ENCODE measurements at places on chromosomes 16 and 17.

- no peak for DNase-seq
Observed at GRCh38 chr17:72422505-72423285, 301.9 kb downstream of the SOX9 start.

DNA sequence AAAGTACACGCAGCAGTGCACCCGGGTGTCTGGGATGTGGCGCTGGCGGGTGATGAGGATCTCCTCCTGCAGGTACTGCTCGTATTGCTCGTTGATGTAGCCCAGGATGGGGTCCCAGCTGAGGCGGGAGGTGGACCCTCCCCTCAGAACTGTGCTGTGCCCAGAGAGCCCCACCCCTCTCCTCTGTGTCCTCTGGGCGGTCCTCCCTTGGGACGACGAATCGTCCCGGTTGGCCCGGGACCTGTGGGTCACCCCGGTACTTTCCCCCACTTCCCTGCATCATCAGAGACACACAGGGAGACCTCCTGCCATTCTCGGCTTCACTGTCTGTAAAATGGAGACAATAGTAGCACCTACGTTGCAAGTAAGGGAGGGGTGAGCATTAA is 4.2 kb downstream of the SEPTIN12 start:
- DNase-seq: no peak

DNA sequence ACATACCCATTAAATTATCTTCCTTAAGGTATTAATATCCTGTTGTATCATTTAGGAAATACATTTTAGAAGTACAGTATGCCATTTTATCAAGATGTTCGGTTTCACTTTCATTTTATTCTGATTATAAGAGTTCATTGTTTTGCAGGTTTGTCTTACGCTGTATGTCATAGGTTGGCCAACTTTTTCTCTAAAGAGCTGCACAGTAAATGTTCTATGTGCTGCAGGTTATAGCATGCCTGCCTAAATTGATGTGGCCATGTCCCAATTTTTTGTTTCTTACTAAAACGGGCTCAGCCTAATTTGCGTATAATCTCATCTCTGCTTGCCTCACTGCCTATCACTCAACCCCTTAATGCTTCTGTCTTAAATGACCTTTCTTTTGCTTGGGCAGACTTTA is 126.4 kb downstream of the USP22 start:
- no peak for DNase-seq

DNA sequence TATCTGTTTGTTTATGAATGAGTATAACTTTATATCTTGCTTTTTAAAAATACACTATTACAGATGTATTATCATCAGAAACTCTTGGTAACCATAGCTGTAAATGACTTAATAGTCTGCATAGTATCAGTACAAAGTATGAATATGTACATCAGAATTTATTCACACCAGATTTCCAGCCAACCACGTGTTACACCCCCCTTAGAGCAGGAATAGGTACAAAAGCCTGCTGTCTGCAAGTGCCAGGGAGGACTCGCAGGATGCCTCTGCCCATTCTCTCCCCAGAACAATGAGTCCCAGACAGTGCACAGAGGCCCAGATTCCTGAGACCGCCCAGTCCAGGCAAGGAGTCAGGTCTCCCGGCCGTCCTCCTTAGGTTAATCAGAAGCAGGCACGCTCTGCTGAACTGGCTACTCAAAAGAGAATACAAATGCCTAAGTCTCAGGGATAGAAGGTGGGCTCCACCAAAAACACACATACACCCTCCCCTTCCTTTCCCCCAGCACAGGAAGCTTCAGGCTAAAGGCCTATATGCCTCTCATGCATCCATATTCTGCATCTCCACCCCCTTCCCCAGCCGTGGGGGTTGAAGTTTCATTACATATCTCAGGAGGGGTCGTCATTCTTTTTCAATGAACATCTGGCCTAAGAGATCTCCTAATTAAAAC is 159.1 kb upstream of the CDH11 start:
- DNase-seq: no peak

- DNase-seq: peak; percentile 27
Observed at GRCh38 chr16:77169650-77170236, 21.2 kb upstream of the MON1B start.

DNA sequence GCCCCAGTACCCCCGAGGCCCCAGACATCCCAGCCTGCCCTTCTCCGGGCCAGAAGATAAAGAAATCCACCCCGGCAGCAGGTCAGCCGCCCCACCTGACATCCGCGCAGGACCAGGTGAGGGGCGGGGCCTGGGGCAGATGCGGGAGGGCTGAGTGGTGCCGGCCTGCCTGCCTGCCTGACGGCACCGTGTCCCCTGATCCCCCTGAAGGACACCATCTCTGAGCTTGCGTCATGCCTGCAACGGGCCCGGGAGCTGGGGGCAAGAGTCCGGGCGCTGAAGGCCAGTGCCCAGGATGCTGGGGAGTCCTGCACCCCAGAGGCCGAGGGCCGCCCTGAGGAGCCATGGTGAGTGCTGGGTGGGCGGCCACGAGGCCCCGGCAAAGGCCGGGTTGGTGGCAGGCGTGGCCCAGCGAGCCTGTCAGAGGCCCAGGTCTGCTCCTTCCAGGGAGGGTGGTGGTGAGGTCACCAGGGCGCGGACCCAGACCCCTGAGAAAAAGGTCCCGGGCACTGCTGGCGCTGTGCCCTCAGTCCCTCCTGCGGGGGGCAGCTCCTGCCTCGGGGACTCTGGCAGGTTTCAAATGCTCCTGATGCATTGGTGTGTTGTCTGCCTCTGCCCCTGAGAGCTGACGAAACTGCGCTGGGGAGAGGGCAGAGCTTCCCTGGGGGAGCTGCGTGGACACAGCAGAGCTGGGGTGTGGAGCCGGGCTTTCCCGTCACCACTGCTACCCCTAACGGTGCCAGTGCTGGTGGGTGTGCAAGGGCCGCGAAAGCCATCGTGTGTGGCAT is 1.2 kb downstream of the CDT1 start:
- peak; percentile 96 for DNase-seq

- DNase-seq: no peak
Observed at GRCh38 chr17:1024076-1024475, 27.1 kb downstream of the TIMM22 start.

DNA sequence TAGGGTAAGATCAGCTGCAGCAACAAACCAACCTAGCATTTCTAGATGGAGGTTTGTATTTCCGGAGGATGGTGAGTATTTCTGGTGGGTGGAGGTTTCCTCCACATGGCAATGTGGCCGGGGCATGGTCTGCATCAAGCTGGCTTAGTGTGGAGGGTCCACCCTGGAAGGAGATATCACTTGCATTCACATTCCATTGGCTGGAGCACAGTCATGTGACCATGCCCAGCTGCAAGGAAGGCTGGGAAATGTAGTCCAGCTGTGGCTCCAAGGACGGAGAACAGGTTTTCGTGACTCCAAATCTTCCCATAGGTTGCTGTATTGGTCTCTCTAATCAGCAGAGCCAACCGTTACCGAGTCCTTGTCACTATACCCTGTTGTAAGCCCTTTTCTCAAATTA is 68.7 kb downstream of the RAI1 start:
- no peak for DNase-seq

- DNase-seq: no peak
Observed at GRCh38 chr16:88616320-88616719, 22.1 kb upstream of the IL17C start.

GRCh38 chr17:13671341-13671740 is 69.6 kb upstream of the HS3ST3A1 start:
- DNase-seq: no peak

GRCh38 chr16:11250786-11251524 is 5.0 kb downstream of the SOCS1 start:
- DNase-seq: no peak

DNA sequence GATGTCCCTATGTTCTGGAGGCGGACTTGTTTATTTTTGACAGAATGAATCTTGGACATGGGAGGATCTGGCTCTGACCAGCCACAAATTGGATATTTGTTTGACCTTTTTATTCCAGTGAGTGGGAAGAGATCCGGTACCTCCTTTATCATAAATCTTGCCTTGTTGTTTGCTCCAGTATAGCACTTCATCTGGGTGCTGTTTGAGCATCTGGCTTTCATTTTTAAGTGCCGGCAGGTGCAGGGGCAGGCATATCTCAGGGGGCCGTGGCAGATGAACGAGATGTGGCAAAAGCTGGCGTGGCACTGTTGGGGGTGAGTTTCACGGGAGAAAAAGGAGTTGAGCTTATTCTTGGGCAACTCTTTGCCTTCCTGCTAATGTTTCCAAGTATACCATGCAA is 37.8 kb downstream of the MSI2 start:
- DNase-seq: no peak

DNA sequence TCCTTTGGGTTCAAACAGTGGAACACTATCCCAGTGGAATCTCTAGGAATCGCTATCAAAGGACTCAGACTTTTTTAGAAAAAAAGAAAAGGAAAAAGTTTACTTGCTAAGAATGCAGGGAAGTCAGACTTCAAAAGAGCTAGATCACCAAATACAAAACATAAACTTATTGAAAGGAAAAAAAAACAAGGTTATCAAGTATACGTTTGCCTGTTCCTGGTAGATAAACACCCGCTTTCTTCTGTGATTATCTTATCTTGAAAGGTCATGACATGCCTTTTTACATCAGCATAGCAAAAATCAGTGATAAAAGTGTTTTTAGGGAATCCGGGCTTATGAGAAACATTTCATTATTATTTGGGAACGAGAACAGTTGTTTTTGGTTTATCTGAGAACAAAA is 129.3 kb upstream of the TMEM97 start:
- DNase-seq: no peak

DNA sequence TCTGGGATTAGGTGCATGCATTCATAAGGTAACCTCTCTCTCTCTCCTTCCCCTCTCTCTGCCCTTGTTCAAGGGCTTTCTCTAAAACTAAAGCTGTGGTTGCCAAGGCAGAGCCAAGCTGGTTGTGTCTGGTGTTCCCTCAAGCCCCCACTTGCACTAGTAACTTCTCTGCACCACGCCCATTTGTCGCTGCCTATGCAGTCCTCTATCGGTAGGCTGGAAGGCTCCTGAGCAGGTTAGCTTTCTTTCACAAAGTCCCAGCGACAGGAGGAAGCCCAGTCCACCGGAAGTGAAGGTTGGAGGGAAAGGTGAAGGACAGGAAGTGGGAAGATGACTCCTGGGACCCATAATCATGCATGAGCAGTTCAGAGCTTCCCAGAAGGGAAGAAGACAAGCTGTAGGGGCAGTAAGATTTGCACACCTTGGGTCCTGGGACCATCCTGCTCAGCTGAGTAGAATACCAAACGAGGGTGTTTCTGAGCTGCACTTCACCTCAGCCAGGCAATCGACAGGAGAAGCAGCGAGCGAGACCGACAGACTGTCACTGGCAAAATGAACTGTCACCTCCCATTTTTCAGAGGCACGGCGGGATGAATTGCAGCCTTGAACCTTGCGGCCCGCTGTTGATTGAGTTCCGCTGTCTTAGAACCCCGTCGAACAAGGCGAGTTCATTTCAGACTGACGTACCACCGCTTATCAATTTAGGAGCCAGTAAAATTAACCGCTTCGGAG is 14.7 kb upstream of the SKAP1 start:
- DNase-seq: no peak

DNA sequence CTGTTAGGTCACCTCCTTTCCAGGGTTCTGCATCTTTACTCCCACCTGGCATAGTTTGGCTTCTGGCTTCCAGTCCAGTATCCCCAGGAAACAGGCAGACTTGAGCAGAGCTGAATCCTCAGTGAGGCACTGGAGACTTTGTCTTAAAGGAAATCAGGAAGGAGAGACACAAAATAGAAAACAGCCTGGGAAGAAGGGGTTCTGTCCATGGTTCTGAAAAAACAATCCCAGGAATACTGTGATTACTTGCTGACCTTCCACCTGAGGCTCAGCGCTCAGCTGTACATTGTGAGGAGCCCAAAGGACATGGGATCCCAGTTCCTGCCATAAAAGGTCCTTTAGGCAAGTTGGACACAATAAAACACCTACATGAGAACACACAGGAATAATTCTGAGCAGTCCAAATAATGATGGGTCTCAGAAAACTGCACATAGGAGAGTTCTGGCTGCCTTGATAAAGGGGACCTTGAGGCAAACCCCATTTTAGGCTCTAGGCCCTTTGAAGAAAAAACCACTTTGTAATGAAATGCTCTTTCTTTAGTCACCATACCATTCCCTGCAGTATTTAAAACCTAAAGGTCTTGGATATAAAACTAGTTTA is 81.4 kb upstream of the CRHR1 start:
- DNase-seq: no peak

- DNase-seq: no peak
Observed at GRCh38 chr17:5793157-5793556, 208.8 kb upstream of the NLRP1 start.

GRCh38 chr16:57723170-57723569 is 12.4 kb upstream of the KATNB1 start:
- DNase-seq: no peak

- no peak for DNase-seq
Observed at GRCh38 chr16:87924041-87924810, 12.1 kb downstream of the CA5A start.

- DNase-seq: no peak
Observed at GRCh38 chr17:39131616-39132015, 19.8 kb downstream of the PLXDC1 start.

- DNase-seq: no peak
Observed at GRCh38 chr17:80538484-80538883, 6.2 kb upstream of the RPTOR start.

DNA sequence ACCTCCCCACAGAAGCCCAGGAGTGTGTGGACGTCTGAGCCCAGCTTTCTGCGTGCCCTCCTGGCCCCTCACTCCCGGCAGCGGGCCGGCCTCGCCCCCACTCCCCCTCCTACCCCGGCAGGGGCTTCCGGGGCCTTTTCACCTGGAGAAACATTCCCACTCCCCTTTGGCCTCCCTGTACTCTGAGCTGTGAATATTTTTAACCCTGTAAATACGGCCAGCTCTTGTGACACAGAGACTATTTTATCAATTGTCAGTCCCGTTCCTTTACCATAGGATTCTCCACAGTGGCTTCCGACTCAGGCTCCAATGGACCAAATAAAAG is 5.9 kb upstream of the PRR35 start:
- no peak for DNase-seq

DNA sequence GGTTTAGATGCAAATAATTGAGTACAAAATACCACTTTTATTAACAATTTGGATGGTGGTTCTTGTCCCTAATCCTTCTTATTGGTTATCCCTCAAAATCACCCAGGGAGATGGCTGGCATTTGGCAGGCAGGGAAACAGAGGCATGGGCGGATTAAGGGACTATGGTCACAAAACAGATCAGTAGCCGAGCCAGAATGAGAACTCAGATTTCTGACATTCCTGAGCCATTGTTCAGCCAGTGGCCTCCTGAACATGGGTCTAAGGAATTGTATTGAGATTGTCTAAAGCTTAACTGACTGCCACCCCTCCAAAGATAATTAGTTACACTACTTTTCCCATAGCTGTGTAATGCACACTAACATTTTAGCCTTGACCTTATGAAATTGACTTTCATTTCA is 88.4 kb downstream of the CHD9NB start:
- no peak for DNase-seq

Measured in HuH-7.5 (cell line).